Activated T-helper 1 cell treated with Interleukin-2 at 50 U/mL for 16 hours (primary cell): ENCODE measurements at places on chromosomes 13 and 19.
A peak's percentile ranks its signal among the peaks of the same experiment; 100 is the strongest.

DNA sequence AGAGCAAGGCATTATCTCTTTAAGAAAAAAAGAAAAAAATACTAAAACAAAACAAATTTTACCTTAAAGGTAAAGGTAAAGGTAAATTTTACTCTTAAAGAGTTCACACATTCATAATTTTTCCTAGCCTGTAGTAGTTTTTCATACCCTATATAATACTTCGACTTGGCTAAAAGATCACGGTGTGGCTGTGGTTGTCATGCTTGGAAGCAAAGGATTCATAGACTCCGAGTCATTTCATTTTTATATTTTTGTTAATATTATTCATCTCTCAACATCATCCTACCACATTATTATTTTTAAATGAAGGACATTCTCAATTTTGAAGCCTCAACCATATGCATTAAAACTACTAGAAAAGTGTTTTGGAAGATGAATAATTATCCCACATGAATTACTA is 52.7 kb downstream of the PIBF1 start:
- no peak for DNase-seq

- no peak for DNase-seq
These were observed 12.0 kb upstream of the ZNF274 start for GRCh38 chr19:58170860-58171259.

DNA sequence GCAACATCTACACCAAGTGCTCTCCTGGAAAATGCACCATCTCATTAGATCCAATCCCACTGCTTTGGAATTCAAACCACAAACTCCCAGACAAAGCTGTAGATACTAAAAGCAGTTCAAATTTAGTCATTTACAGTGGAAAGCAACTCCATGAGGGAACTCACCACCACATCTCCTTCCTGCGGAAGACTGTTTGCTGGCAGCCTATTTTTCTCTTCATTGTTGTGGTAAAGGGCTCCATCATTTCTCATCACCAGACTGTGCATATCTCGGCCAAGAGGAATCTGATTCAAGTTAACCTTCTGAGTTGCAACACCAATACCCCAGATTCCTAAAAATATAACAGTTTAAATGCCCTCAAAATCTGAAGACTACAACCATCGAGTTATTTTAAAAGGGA is 8.4 kb downstream of the SPRYD7 start:
- DNase-seq: no peak

DNA sequence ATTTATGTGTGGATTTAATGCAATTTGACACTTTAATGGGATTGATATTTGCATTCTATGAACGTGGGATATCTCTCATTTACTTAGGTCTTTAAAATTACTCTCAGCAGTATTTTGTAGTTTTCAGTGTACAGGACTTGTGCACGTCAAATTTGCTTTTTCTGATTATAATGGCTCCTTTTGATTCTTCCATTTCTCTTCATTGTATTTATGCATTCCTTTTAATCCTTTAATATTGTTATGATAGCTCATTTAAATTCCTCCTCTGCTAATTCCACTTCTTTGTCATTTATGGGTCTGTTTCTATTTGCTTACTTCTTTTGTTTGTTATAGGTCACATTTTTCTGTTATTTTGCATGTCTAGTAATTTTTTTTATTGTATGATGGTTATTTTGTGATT is 226.6 kb downstream of the ATP8A2 start:
- no peak for DNase-seq

DNA sequence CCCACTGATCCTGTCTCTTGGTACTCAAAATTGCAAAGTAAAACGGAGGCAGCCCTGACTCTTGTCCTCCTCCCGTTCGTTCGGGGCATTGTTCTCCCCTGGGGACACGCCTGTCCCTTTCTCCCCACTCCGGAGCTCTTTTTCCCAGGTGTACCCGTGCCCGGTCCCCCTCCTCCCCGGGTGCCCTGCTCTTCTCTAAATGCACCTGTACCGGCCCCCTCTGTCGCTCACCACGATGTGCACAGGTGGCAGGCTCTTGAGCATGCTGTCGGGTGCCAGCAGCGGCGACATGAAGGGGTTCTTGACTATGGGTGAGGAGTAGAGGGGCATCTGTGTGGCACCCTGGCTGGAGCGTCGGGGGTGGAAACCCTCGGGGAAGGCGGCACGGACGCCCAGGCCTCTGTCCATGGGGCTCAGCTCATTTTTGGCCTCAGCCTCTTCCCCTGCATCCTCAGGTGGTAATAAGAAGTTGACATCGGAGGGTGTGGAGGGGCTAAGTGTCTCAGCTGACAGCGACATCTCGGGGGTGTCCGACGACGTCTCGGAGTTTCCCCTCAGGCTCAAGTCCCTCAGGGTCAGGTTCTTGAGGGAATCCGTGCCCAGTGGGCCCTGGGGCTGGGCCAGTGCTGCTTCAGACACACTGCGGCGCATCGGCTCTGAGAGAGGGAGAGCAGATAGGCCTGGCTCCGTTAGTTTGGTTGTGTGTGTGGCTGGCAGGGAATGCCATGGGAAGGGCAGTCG is 12.4 kb upstream of the CNFN start:
- no peak for DNase-seq

DNA sequence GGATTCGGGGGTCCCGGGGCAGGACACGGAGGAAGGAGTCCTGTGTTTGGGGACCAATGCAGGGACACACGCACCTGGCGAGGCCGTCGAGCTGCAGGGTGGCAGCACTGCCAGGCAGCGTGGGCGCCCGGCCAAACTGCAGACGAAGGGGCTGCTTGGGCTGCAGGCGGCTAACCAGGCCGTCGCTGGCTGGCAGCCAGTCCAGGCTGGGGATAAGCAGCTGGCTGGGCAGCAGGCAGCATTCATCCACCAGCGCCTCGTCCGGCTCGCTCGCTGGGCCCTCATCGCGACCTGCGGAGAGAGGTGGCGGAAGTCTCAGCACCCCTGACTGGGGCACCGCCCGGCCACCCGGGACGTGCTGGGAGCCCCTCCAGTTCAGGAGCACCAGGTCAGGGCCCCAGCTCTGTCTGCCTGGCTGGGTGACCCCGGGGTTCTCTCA is 11.5 kb downstream of the CFD start:
- no peak for DNase-seq

GRCh38 chr19:28489776-28490175 is 723.2 kb downstream of the UQCRFS1 start:
- no peak for DNase-seq

- no peak for DNase-seq
These were observed 1.3 kb downstream of the AP2A1 start for GRCh38 chr19:49767967-49768581.

DNA sequence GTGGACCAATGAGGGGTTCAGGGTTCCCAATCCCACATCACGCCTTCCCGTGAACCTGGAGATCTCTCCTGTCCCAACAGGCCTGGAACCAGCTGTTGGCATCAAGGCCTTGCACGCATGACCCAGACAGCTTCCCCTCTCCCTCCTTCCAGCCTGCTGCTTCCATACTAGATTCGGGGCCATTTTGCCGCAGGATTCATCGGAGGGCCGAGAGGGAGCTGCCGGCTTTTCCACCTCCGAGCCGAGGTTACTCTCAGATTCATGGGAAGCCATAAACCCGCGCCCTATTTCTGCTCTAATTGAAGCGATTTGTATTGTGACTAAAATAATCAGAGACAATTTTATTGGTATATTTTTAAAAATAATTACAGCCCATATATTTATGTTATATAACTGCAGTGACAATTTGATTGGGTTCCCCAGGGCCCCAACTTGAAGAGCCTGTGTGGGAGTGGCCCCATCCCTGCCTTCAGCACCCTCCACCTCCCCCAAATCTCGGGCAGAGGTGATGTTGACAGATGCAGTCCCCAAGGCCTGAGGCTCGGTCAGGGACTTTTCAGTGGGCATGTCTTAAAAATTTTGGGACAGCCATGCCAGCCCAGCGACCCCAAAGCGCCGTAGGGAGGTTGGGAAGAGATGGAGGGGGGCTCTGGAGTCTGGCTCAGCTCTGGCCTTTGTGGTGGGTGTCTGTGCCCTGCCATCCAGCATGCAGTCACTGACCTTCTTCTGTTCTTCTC is 30.8 kb upstream of the PEPD start:
- DNase-seq: no peak

GRCh38 chr19:42254089-42254849 is 659 bp downstream of the ERF start:
- DNase-seq: peak; percentile 67

GRCh38 chr13:114115796-114116195 is 16.6 kb downstream of the RASA3 start:
- no peak for DNase-seq

GRCh38 chr19:15452111-15453047 is 2.6 kb upstream of the WIZ start:
- DNase-seq: no peak

DNA sequence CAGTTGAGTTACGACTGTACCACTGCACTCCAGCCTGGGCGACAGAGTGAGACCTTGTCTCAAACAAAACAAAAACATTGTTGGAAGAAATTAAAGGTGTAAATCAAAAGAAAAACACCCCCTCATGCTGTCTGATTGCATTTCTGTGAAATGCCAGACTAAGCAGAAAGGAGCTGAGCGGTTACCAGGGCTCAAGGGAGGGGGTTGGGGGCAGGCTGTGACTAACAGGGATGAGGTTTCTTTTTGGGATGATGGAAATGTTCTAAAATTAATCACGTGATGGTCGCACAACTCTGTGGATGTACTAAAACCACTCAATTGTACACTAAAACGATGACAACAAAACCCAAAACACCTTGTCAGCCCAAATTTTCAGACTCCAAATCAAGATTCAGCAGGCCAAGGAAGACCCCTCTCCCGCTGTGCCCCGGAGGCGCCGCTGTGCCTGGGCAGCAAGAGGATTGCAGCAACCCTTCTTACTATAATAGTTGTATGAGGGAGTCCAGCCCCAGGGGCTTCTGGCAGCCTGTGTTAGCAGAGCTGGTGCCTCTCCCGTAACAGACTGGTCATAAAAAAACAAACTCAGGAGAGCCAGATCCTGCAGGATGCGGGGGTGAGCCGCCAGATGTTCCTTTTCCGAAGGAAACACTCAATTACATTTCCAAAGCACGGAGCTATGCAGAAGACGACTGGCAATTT is 20.9 kb downstream of the CAPS start:
- no peak for DNase-seq

DNA sequence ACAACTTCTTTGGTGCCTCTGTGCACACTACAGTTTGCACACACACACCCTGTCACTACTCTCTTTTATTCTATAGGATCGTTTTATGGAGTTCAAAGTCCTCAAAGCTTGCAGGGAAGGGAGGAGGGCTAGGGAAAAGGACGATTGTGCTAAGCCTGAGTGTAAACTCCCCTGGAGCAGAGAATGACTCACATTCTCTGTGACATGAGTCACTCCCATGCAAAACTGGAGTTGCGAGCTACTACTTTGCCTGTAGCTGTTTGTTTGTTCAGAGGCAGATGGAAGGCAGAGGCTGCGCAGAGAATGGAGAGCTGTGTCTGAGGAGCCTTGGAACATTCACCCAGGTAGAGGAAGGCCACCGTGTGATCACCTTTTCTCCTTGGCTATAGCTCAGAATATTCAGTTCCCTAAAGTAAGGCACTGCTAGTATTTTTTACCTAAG is 80.5 kb upstream of the MBNL2 start:
- no peak for DNase-seq

DNA sequence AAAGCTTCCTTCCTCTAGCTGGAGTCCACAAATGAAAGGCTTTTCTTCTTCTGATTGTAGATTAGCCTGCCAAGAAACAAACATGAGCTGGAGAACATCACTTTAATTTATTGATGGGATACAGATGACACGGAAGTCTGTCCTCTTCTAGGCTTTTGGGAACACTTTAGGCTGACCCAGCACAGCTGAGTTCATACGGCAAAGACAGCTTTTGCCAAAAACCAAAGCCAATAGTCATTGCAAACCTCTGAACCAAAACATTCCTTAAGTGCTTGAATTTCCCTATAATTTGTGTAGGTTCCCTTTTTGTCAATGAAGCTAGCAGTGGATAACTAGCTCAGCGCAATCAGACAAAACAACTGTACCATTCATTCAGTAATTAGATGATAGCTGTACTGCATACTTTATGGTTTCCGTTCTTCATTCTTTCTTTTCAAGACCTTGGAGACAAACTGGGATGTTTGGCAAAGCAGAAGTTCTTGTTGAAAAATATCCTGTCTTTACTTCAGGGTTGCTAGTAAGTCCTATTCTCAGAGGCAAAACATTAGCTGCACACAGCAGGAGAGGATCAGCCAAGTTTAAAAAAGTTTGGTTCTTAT is 95.7 kb upstream of the SPRY2 start:
- no peak for DNase-seq

GRCh38 chr13:46369506-46370277 is 17.4 kb downstream of the RUBCNL start:
- DNase-seq: no peak

DNA sequence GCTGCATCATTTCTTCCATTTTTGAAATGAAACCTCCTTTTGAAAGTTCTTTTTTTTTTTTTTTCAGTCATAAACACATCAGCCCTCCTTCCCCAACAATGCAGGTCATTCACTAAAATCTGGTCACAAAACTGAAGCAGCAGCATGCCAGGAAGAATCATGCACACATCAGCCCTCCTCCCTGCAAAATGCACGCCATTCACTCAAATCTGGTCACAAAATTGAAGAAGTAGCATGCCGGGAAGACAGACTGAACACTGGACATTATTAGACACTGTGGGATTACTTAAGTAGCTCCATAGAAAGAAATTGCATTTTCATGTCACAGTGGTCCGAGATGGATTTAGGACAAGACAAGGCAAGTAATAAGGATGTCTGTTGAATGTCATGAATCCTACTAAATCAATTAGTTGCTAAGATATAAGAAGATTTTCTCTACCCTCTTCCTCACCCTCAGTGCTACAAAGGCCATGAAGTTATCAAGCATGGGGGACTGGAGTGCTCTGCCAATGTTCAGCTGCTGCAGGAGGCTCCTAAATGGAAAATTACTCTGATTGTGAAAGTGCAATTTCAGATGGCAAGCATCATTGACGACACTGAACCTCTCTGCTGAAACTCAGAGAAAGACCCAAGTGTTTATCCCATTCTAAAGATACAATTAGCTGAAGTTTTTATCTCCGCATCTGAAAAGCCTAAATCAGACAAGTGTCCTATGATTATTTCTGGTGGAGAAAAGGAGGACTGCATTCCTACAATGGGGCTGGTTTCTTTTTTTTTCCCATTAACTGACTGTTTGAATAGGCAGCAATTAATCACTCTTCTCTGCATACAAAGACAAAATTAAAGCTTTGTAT is 913.2 kb downstream of the DIAPH3 start:
- DNase-seq: no peak

DNA sequence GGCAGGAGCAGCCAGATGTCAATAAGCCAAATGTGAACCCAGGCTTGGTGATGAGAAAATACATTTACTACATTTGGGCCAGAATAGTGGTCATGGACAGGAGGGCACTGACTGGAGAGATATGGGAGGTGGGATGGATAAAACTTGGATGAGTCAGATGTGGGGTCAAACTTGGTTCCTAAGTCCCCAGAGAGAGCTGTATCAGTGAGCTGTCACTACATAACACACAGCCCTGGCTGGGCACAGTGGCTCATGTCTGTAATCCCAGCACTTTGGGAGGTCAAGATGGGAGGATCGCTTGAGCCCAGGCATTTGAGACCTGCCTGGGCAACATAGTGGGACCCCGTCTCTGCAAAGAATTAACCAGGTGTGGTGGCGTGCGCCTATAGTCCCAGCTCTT is 51.6 kb upstream of the EHD2 start:
- no peak for DNase-seq

- no peak for DNase-seq
These were observed 2.6 kb downstream of the B3GNT8 start for GRCh38 chr19:41424335-41425173.
